ENCODE measurements at places on chromosomes 7 and 10. TPM values are rescaled to one million over a fixed set of nuclear protein-coding genes. Genes with fewer than 3 reads are reported as not detected.

- no peaks in the 10 kb centered on the region for H3K4me1 ChIP-seq
These were observed 751.1 kb downstream of the GRM8 start for GRCh38 chr7:126501617-126502016.

DNA sequence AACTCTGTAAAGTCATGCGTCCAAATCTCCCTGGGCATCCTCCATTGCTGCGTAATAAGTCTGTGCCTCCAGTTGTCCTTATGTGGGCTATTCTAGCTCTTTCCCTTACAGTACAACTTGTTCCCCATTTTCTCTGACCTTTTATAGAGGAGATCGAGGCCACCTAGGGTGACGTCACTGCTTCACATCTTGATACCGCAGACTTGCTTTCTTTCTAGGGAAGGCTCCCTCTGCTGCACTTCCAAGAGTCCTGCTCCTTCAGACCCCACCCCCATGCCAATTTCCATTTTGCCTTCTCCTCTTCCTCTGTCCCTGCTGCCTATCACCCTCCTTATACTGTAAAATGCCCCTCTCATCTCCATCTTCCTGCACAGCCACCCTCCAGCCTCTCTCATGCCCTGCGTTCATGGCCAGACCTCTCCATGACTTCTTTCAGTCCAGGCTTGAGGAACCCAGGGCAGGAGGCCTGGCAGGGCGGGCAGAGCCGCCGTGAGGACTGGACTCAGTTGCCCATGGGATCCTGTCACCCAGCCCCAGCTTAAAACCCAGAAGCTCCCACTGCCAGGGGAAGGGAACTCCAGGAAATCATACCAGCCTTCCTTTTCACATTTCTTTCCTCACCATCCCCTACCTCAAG is 57.5 kb downstream of the CAMK1D start:
- H3K27me3 ChIP-seq: no peaks in the 10 kb centered on the region
- H3K4me3 ChIP-seq: no peak overlapping the region
- no peaks in the 10 kb centered on the region for H3K36me3 ChIP-seq
- DNase-seq: no peak

- DNase-seq: peak; percentile 97
- no peaks in the 10 kb centered on the region for H3K36me3 ChIP-seq
- peak overlapping the region; percentile 64 for H3K4me3 ChIP-seq
- H3K27me3 ChIP-seq: no peaks in the 10 kb centered on the region
- H3K4me1 ChIP-seq: peaks cover 63% of the 10 kb centered on the region
These were observed 144.5 kb downstream of the NEURL1 start for GRCh38 chr10:103637927-103638557.

- H3K36me3 ChIP-seq: peaks cover 30% of the 10 kb centered on the region
- no peaks in the 10 kb centered on the region for H3K27me3 ChIP-seq
- DNase-seq: no peak
These were observed 75.3 kb downstream of the NDUFB2 start for GRCh38 chr7:140771826-140772225.

DNA sequence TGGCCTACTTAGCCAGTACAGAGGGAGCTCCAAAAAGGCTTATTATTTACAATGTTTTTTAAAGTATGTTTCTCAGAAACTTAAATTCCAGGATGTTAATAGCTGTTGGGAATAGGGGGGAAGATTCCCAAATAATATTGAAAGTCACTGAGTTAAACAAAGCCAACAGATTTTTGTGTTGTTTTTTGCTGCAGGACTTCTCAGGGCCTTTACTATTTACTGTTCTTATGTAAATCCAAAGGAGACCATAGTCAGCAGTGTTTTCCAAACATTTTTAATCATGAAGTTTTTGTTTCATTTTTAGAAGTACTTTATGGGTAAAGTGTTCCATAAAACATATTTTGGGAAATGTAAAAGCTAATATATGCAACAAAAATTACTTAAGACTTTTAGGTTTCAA is 100.4 kb upstream of the GSDME start:
- H3K4me1 ChIP-seq: no peaks in the 10 kb centered on the region
- no peaks in the 10 kb centered on the region for H3K36me3 ChIP-seq
- no peaks in the 10 kb centered on the region for H3K27me3 ChIP-seq
- H3K27ac ChIP-seq: no peak overlapping the region
- no peak for DNase-seq

DNA sequence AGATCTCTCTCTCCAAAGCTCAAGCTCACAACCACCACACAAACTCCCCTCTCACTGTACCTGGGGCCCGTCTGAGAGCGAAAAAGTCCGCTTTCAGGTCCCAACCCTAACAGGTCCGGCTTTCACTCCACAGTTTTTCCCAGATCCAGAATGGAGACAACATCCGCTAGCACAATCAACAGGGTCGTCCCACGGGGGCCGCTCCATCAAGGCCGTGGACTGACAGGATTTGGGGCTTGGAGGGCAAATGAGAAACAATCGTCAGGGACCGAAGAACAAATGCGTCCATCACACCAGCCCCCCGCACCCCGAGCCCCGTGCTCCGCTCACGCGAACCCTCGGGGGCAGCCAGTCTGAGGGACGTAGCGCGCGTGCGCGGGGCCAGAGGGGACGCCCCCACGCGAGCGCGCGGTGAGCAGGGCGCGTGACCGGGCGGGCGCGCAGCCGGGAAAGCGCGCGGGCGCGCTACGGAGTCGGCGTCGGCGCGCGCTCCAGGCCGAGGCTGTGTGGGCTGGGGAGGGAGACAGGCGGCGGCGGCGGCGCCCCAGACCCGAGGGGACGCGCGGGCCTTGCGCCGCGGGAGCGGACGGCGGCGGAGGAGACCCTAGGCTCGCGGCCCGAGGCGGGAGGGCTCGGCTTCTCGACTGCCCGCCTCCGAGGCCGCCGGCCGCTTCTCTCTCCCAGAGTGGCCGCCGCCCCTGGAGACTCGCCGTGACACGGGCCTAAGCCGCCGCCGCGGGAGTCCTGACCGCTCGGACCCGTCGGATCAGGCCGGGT is at the start of gene SLK:
TSS of gene SLK (plus strand) at position 470 of the 777 bp plus-strand sequence. CDS start 606 bp downstream, outside the sequence.
- no peaks in the 10 kb centered on the region for H3K36me3 ChIP-seq
- H3K4me3 ChIP-seq: peak within 1 kb of the TSS; percentile 78
- no peaks in the 10 kb centered on the region for H3K27me3 ChIP-seq
- peaks cover 22% of the 10 kb centered on the region for H3K4me1 ChIP-seq
- peak; percentile 11 for DNase-seq
- H3K27ac ChIP-seq: peak within 1 kb of the TSS; percentile 89

GRCh38 chr10:43421201-43421507 is 12.2 kb upstream of the HNRNPF start:
- peak overlapping the region; percentile 97 for H3K27ac ChIP-seq
- H3K36me3 ChIP-seq: no peaks in the 10 kb centered on the region
- peak overlapping the region; percentile 76 for H3K4me3 ChIP-seq
- no peaks in the 10 kb centered on the region for H3K27me3 ChIP-seq
- no peak for DNase-seq

GRCh38 chr7:39259391-39260003 is 281.8 kb downstream of the POU6F2 start:
- no peak for DNase-seq
- no peak overlapping the region for H3K4me3 ChIP-seq
- no peaks in the 10 kb centered on the region for H3K27me3 ChIP-seq
- H3K27ac ChIP-seq: no peak overlapping the region
- H3K36me3 ChIP-seq: no peaks in the 10 kb centered on the region

GRCh38 chr7:12211711-12212485 is 804 bp downstream of the TMEM106B start:
- H3K4me3 ChIP-seq: peak overlapping the region; percentile 91
- peaks cover 11% of the 10 kb centered on the region for H3K4me1 ChIP-seq
- H3K36me3 ChIP-seq: no peaks in the 10 kb centered on the region
- peak overlapping the region; percentile 91 for H3K27ac ChIP-seq

GRCh38 chr10:119283387-119283786 is 76.0 kb downstream of the GRK5 start:
- H3K36me3 ChIP-seq: no peaks in the 10 kb centered on the region
- no peak for DNase-seq
- H3K27ac ChIP-seq: peak overlapping the region; percentile 22
- no peak overlapping the region for H3K4me3 ChIP-seq
- peaks cover 71% of the 10 kb centered on the region for H3K4me1 ChIP-seq

- DNase-seq: no peak
- H3K4me3 ChIP-seq: no peak overlapping the region
- H3K36me3 ChIP-seq: no peaks in the 10 kb centered on the region
- H3K4me1 ChIP-seq: no peaks in the 10 kb centered on the region
- no peak overlapping the region for H3K27ac ChIP-seq
These were observed 533.7 kb upstream of the IGFBP3 start for GRCh38 chr7:46454816-46455215.

DNA sequence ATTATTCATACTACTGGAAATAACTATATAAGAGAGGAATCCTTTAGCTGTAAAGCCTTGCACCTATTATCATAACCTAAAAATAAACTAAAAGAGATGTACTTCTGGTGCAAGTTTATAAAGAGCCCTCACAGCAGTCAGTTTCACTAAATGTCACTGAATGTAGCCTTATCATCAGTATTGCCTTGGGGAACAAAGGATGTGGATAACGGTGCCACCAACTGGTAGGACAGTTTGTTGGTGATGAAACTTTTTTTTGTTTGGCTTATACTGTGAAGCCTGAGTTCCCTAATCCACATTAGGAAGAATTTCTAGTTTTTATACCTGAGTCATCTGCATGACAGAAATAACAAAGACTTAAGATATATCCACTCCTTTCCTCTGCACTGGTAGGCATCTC is 117.9 kb upstream of the COL1A2 start:
- no peak overlapping the region for H3K4me3 ChIP-seq
- H3K27ac ChIP-seq: no peak overlapping the region
- no peak for DNase-seq
- no peaks in the 10 kb centered on the region for H3K36me3 ChIP-seq
- no peaks in the 10 kb centered on the region for H3K4me1 ChIP-seq

DNA sequence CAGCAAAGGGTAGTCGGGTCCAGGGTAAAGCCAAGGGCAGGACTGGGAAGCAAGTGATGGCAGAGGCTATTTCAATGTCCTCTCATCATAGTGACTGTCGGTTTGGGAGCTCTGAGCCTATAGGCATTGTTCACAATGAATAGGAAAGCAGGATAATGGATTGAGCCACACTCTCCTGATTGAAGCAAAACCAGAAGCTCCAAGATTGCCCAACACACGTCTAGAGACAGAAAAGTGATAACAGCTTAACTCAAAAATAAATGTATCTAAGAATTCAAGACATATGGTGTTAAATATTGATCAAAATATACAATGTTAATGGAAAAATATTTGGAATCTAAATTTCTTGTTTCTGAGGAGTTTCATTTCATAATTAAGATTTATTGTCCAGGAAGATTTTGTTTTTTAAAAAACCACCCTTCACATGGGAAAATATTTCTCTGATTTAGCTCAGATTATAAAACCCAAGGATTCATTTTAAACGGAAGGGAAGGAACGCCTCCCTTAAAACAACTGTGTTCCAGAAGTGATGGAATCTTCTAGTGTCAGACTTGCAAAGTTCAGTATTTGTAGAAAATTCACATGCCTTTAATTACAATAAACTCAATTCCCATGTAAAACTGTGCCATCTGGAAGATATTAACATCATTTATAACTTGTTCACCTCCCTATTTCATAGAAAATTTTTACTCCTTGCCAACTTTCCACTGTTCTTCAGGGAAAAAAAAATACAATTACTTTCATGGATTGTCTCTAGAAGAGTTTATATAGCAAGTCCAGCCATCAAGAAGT is 54.5 kb downstream of the NRP1 start:
- no peak overlapping the region for H3K4me3 ChIP-seq
- H3K27ac ChIP-seq: no peak overlapping the region
- no peaks in the 10 kb centered on the region for H3K27me3 ChIP-seq

DNA sequence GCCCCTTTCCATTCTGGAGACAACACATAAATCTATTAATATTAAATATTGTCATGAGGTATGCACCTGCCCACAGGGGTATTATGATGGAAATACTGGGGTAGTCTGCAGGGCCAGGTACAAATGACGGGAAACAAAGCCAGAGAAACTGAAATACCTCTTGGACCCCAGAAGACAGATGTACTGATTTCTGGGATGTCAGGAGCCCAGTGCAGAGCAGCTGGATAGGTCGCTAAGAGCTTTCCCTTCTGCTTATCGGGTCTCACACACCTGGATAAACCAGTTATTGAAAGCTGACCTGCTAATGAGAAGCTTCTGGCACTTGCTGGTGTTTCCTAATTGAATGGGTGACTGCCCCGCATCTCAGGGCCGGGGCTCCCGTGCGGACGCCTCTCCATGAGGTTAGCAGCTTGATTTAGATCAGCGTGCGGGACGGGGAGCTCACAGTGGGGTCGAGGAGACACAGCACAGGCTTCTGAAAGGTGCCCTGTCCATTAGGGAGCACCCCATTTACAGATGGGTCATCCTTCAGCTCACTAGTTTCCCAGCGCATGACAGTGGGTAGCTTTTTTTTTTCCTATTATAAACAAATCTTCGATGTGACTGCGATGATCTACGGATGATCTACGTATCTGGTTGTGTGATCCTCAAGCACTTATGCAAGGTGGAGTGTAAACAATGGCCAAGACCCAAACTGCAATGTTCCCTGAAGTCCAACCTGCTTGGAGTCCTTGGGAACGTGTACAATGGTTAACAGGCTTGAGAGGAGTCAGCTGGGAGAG is 1.5 kb upstream of the INSIG1 start:
- no peaks in the 10 kb centered on the region for H3K27me3 ChIP-seq
- peak overlapping the region; percentile 97 for H3K4me3 ChIP-seq
- no peaks in the 10 kb centered on the region for H3K36me3 ChIP-seq
- DNase-seq: no peak
- no peak overlapping the region for H3K27ac ChIP-seq

- H3K27ac ChIP-seq: no peak overlapping the region
- no peaks in the 10 kb centered on the region for H3K4me1 ChIP-seq
- no peak overlapping the region for H3K4me3 ChIP-seq
- no peaks in the 10 kb centered on the region for H3K36me3 ChIP-seq
These were observed 22.2 kb downstream of the FRMPD2 start for GRCh38 chr10:48252354-48252650.

DNA sequence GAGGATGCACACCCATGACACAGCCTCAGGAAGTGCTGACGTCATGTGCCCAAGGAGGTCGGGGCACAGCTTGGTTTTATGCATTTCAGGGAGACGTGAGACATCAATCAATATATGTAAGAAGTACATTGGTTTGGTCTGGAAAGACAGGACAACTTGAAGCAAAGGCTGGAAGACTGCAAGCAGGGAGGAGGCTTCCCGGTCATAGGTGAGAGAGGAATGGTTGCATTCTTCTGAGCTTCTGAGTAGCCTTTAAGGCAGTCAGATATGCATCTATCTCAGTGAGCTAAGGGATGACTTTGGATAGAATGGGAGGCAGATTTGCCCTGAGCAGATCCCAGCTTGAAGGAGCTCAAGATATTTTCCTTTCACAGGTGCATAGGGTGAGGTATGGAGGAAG is 349.5 kb downstream of the TYW1 start:
- no peak for DNase-seq
- no peak overlapping the region for H3K4me3 ChIP-seq
- H3K27ac ChIP-seq: no peak overlapping the region
- H3K36me3 ChIP-seq: no peaks in the 10 kb centered on the region
- no peaks in the 10 kb centered on the region for H3K4me1 ChIP-seq
- no peaks in the 10 kb centered on the region for H3K27me3 ChIP-seq

Gene WEE2
- not detected for total RNA-seq

Gene NXPH1
- not detected for total RNA-seq

Gene PILRA
- 5.0 TPM for total RNA-seq

Gene NRG3
- not detected for total RNA-seq

Gene WNT8B
- total RNA-seq: not detected

Gene CAMK2B
- 1.5 TPM for total RNA-seq
